ENCODE measurements at places on chromosomes 6 and 20. TPM values are rescaled to one million over a fixed set of nuclear protein-coding genes. Genes with fewer than 3 reads are reported as not detected.

The SPDEF gene
- not detected for total RNA-seq

The SLC44A4 gene
- 1.6 TPM for total RNA-seq

The NR2E1 gene
- total RNA-seq, result not detected

The BANF2 gene
- not detected for total RNA-seq

The PGM3 gene
- 59.6 TPM for total RNA-seq

The CCDC170 gene
- total RNA-seq, result 0.31 TPM

The SLC17A3 gene
- total RNA-seq, result 0.23 TPM

The HRH3 gene
- not detected for total RNA-seq

The PPDPF gene
- 151 TPM for total RNA-seq

The GPR6 gene
- not detected for total RNA-seq

The HSPA12B gene
- 12.7 TPM for total RNA-seq

The TMEM217 gene
- total RNA-seq, result 5.4 TPM

The TFAP2C gene
- 0.82 TPM for total RNA-seq

The CLDN20 gene
- total RNA-seq, result 0.23 TPM

- no peak for DNase-seq
These were observed 31.3 kb downstream of the KLHL31 start for GRCh38 chr6:53634184-53634631.

DNA sequence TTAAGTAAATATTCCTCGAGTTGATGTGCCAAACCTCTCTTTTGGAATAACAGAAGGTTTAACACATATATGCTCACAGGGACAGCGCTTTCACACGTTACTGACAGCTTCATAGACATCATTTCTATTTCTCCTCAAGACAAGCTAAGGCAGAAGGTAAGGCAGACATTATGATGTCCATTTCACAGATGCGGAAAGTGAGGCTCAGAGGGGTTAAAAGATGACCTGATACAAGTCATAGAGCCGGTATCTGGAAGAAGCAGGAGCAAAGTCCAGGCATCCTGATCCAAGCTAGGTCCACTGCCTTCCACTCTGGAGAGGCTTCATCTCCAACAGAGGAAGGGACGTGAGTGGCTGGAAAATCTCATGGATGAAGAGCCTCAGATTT is 86.7 kb downstream of the FOXC1 start:
- DNase-seq, result no peak

GRCh38 chr20:54194724-54195438 is 13.0 kb upstream of the PFDN4 start:
- DNase-seq, result no peak

GRCh38 chr6:145070791-145071190 is 664.5 kb downstream of the EPM2A start:
- no peak for DNase-seq

- no peak for DNase-seq
These were observed 119.1 kb upstream of the DTNBP1 start for GRCh38 chr6:15781890-15782289.

GRCh38 chr6:147467886-147468285 is 40.6 kb upstream of the SAMD5 start:
- DNase-seq, result no peak

DNA sequence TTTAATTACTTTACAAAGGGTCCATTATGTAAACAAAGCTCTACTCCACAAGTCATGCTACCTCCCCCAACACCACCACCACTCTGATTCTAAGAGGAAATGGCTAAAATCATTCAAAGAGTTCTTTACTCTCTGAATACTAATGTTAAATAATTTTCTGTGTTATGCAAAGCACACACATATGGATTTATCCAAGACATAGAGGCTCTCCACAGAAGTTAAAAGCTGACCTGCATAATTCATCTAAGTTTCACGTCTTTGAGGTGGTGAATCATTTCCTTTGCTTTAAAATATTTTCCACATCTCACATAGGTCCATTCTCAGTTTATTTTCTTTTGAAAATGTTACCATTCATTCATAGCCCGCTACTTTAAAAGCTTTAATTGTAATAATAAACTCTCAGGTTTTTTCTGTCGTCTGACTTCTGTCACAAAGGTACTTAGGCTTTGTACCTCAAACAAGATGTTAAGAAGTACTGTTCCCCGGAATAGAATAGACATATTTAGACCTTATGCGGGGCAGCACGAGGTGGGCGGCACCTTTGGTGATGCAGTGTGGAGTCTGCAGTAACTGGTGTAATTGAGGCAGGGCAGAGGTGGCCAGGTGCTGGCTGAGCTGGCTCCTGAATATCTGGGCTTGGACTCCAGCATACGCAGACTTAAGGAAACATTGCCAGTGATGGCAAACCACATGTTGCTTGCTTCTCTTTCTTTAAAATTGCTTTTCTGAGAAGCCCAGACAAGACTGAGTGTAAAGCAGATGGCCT is 55.8 kb downstream of the KIF6 start:
- no peak for DNase-seq

DNA sequence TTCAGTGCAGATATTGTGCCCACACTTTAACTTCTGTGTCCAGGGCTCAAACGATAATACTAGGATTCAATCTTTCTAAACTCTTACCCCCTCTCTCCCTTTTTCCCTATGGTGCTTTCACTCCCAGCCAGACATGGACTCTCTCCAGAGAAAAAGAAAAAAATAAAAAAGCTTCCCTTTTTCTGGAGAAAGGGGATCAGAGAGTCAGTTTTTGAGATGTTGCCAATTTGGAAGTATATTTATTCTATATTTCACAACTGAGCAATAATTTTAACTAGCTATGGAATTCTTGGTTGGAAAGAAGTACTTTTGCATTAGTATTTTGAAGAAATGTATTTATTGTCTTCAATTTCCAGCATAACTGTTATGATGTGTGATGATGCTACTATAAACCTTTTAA is 72.2 kb upstream of the ZFP64 start:
- no peak for DNase-seq

GRCh38 chr6:3748208-3749066 is 3.1 kb downstream of the PXDC1 start:
- peak; percentile 81 for DNase-seq

DNA sequence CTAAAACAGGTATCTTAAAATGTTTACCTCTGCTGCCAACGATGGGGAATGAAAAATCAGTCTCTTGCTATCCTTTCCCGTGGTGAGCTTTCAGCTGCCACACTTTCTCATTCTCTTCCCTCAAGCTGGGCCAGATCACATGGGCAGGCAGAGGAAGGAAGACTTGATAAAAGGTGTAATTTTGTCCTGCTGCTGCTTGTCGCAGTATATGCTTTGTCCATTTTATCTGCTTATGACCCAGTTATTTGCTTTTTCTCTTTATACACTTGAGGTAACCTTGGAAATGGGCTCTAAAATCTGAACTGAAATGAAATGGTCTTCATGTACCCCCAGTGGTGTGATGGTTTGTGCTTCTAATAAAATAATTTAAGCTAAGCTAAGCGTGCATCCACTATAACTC is 695.9 kb upstream of the FLRT3 start:
- DNase-seq, result no peak

DNA sequence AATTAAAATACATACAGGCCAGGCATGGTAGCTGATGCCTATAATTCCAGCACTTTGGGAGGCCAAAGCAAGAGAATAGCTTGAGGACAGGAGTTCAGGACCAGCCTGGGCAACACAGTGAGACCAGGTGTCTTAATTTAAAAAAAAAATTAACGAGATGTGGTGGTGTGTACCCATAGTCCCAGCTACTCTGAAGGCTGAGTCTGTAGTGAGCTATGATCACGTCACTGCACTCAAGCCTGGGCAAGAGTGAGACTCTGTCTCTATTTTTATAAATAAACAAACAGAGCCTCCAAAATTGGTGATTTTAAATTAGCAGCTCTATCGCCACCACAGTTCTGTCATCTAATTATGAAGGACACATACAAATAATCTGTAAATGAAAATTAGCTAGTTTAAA is 37.9 kb downstream of the ABHD12 start:
- DNase-seq, result no peak

DNA sequence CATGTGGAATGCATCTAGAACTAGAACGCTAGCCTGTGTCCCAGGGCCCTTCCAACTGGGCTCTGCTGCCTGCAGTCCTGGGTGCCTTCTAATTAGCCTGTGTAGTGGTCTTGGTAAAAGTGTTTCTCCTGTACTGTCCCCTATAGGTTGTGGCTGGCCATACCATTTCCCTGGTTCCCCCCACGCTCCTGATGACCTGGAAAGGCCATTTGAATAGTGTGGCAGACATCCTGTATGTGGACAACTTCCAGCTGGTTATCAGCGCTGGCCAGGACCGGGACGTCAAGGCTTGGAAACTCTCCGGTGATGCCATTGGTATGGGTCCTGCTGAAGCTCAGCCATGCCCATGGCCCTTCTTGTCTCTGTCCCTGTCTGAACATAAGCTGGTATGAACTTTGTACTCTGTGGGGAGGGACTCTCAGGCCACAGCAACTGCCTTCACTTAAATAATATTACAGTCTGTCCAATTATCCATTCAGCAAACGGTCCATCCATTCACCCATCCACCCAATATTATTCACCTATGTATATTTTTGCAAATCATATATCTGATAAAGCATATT is 60.7 kb downstream of the SUN5 start:
- DNase-seq, result no peak

GRCh38 chr20:16011056-16011455 is 562.2 kb downstream of the KIF16B start:
- DNase-seq, result no peak

GRCh38 chr6:31216208-31216898 is 45.9 kb upstream of the POU5F1 start:
- no peak for DNase-seq

GRCh38 chr6:168514216-168514615 is 73.2 kb downstream of the SMOC2 start:
- no peak for DNase-seq

DNA sequence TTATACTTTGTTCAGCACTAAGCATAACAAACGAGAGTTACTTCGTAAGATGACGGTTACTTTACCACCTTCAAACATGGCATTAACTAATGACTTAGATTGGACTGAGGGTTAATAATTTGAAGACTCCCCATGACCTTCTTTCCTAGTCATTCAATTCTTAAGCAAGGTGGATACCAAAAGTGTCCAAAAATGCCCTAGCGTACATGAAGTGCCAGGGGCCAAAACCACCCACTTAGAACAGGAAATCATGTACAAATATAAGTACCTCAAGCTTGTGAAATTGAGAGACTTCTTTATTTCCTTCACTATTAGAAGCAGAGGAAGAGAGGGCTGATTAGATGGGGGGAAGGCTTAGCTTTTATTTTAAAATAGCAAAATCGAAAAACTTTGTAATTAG is 166.4 kb downstream of the ATXN1 start:
- no peak for DNase-seq

DNA sequence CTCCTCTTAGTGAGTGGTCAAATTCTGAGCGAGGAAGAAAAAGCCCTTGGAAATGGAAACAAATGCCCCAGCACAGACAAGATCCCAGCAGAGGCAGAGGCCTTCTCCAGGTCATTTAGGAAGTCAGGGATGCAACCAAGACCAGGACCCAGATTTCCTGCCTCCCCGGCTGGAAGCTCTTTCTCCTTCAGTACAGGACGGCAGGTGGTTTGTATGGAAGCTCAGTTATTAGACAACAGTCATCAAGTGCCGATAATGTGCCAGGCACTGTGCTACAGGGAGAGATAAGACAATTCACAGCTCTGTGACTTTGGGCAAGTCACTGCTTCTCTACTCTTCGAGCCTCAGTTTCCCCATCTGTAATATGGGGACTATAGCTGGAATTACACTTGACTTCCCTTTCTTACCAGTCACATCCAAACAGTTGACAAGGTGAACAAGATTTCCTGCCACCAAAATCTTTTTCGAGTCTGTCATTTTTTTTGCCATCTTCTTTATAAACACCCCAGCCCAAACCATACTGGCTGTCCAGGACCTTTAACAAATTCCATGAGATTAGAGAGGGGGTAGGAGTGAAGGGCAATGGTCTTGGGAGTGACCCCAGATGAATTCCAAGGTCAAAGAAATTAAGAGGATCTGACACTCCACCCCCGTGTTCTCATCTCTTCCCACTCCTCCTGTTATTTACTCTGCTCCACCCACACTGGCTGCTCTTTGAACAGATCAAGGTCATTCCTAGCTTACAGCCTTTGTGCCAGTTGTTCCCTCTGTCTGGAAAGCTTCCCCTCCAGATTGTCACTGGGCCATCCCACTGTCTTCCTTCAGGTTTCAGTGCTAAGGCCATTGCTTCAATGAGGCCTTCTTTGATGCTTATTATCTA is 6.0 kb downstream of the MMP9 start:
- no peak for DNase-seq

DNA sequence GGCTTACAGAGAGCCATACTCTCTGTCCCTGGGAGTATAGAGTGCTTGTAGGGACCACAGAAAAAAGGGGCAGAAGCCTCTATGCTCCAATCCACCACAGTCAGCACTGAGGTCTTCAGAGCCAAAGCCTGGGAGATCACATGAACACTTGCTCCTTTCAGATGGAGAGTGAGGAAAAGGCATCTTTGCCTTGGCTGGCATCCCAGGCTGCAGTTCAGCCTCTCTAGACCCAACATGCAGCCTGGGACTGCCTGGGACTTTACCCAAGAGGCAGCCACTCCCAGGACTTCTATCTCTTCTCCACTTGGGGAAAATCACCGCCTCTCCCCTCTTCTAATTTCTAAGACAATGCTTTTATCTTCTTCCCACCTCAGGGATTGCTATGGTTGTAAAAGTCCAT is 46.5 kb upstream of the MYLIP start:
- DNase-seq, result no peak

DNA sequence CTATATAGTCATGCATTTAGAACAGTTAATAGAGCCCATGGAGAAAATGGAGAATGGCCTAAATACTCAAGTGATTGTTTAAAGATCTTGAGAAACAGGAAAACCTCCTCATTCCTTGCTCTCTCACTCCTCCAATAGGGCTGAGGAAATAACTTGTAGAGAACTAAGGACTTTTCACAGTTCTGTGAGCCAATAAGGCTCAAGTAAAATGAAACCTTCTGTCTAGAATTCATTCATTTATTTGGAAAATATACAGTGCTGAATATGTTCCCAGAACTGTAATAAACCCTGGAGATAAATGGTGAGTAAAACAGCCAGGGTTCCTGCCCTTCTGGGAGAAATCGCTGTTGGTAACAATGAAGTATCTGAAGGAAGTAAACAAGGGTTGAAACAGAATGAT is 35.3 kb downstream of the ELOVL2 start:
- no peak for DNase-seq

DNA sequence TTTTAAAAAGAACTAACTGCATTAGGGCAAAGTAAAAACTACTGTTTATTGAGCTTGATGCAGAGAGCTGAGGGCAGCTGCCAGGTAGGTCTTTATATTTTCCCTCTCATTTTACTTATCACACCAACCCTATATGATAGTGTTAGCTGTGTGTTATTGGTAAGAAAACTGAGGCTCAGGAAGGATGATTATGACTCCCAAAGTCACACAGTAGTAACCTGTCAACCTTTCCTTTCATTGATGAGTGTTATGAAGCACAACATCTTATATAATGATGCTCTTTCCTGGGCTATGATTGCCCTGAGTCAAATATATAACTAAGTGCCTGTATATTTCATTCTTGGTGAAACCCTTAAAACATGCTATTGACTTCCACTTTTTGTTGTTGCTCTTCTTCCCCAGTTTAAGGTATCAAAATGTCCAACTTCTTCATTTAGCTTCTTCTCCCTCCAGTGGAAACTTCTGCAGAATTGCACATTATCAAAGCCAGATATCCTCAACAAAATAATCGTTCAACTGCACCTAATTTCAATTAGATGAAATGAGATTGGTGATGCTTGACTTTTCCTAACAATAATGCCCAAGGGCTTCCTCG is 8.1 kb downstream of the GFOD1 start:
- DNase-seq, result no peak

GRCh38 chr6:145875496-145876211 is 61.1 kb upstream of the FBXO30 start:
- DNase-seq, result no peak
